ENCODE measurements at places on chromosomes 13 and 19. TPM values are rescaled to one million over a fixed set of nuclear protein-coding genes. Genes with fewer than 3 reads are reported as not detected.

- peak; percentile 16 for DNase-seq
- peaks cover 49% of the 10 kb centered on the region for H3K4me1 ChIP-seq
- no peaks in the 10 kb centered on the region for H3K36me3 ChIP-seq
- H3K27me3 ChIP-seq, result no peaks in the 10 kb centered on the region
- no peak overlapping the region for H3K27ac ChIP-seq
Measured at GRCh38 chr19:10742476-10742875, 24.6 kb downstream of the DNM2 start.

- H3K4me3 ChIP-seq, result no peak overlapping the region
- no peaks in the 10 kb centered on the region for H3K4me1 ChIP-seq
- no peaks in the 10 kb centered on the region for H3K27me3 ChIP-seq
- H3K36me3 ChIP-seq, result no peaks in the 10 kb centered on the region
- no peak overlapping the region for H3K27ac ChIP-seq
Measured at GRCh38 chr13:46288570-46289259, 77.0 kb downstream of the LRRC63 start.

DNA sequence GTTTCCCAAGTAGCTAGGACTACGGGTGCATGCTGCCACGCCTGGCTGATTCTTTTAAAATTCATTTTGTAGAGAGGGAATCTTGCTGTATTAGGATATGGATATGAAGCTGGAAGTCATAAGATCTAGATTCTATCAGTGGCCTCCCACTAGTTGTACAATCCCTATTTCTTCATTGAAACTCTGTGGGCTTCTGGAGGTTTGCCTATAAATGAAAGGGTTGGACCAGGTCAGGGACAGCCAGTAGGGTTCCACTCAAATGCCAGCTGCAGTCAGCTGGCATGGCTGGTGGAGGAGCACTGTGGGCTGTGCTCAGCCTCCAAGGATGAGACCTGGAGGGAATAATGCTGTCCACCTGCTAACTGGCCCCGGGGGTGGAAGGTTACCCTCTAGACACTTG lies 110.2 kb upstream of the GJB6 start:
- no peak for DNase-seq
- H3K4me3 ChIP-seq, result no peak overlapping the region
- no peaks in the 10 kb centered on the region for H3K27me3 ChIP-seq
- no peaks in the 10 kb centered on the region for H3K4me1 ChIP-seq
- no peaks in the 10 kb centered on the region for H3K36me3 ChIP-seq
- no peak overlapping the region for H3K27ac ChIP-seq

DNA sequence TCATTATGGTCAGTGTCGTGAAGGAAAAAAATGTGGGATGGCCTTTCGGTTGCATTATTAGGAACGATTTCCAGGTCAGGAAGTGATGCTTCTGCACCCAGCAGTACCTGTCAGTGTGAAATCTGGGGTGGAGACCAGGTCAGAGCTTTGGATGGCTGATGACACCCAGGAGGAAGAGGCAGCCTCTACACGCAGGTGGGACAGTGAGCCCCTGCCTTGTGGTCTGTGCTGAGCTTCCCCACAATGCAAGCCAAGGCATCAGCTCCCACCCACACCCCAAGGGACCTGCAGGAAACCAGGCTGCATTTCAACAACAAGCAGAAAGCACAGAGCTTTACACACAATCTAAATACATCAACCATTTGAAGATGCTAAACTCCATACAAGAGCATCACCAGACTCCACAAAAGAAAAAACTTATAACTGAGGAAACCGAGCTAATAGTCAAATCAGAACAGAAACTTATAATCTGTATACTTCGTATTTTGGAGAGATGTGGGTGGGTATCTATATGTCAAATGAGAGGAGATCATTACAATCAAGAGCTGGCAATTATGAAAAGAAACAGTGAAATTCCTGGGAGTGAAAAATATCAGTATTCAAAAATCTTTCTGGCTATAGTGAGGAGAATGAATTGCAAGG lies 130.1 kb downstream of the ZDHHC20 start:
- H3K4me1 ChIP-seq, result no peaks in the 10 kb centered on the region
- no peak overlapping the region for H3K4me3 ChIP-seq
- DNase-seq, result no peak
- no peak overlapping the region for H3K27ac ChIP-seq

MEIOSIN gene
- not detected for total RNA-seq

Data from pancreas (tissue), 10 donors.